ENCODE measurements at places on chromosomes 7 and 10.

DNA sequence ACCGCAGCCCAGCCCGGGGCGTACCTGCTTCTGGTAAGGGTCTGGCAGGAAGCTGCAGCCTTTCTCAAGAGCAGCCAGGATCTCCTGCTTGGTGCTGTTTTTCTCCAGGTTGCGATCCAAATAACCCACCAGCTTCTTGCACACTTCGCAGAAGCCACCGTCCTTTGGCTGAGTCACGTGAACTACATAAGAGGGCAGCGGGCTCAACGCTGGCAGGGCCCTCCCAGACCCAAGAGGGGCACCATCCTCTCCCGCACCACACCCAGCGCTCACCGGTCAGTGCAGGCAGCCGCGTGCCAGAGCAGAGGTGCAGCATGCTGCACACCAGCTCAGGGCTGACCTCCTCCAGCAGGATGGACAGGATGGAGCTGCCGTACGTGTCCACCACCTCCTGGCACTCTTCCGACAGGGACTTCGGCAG is 31.6 kb downstream of the PSAP start:
- DNase-seq = no peak

- DNase-seq = no peak
Measured at GRCh38 chr7:51251290-51251689, 65.3 kb downstream of the COBL start.

GRCh38 chr10:92681306-92681834 is 8.4 kb upstream of the HHEX start:
- no peak for DNase-seq

DNA sequence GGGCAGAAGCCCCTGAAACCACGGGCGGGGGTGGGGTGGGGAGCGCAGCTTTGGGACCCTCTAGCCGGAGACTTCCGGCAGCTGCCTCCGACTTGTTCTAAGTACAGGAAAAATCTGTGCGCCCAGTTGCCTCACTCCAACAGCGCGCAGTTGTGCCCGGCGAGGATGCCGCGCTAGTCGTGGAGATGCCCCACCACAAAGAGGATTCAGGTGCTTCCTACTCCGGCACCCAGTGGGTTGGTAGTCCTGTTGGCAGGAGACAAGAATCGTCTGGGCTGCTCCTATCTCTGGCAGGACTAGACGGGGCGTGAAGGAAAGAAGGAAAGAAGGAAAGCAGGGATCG is 465 bp upstream of the NPY start:
- no peak for DNase-seq

- DNase-seq = no peak
Measured at GRCh38 chr7:12089951-12090756, 120.9 kb upstream of the TMEM106B start.

- no peak for DNase-seq
Measured at GRCh38 chr7:154929006-154929726, 73.8 kb downstream of the PAXIP1 start.

All from fibroblast of skin of left quadriceps (primary cell).